ENCODE measurements at places on chromosomes 3 and 15.

GRCh38 chr15:101686718-101687117 lies 34.5 kb upstream of the TM2D3 start:
- DNase-seq: no peak

- DNase-seq: no peak
These were observed 23.0 kb downstream of the IGDCC3 start for GRCh38 chr15:65354835-65355172.

- DNase-seq: no peak
These were observed 284.4 kb downstream of the RBMS3 start for GRCh38 chr3:29565236-29565635.

- no peak for DNase-seq
These were observed 8.2 kb downstream of the AP3S2 start for GRCh38 chr15:89885611-89886010.

- no peak for DNase-seq
These were observed 20.8 kb downstream of the DMXL2 start for GRCh38 chr15:51601801-51602200.

GRCh38 chr15:78035861-78036476 lies 41.5 kb downstream of the TBC1D2B start:
- DNase-seq: no peak

DNA sequence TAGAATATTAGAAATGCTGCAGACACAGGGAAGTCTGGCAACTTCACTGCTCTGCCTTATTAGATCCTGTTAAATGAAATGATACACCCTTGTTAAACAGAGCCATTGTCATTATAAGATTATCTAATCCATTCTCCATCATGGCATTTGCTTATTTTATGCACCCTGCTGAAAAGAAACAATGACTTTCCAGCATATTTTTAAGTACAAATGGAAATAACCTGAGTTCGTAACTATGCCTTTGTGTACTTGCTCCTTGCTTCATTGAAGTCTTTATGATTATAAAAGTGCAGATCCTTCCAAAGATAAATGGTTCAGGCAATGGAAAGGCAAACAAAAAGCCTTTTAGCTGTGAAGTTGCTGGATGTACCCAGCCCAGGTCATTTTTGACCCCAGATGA lies 195.7 kb downstream of the AGBL1 start:
- DNase-seq: no peak

DNA sequence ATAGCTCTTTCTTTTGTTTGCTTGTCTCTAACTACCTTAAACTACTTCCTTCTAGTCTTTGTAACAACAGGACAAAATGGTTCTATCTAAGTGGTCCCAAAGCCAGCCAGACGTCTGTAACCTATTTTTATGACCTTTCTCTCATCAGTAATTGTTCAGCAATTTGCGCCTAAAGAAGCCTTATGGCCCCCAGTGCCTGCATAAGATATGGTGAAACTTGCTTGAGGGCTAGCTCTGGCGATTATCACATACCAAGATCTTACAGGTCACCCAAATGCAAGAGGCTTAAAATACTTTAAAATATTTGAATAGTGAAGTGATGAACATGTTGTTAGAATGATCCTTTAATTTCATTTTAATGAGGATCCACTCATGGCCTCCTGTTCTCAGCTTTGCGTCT lies 369.4 kb downstream of the SOX2 start:
- DNase-seq: no peak

DNA sequence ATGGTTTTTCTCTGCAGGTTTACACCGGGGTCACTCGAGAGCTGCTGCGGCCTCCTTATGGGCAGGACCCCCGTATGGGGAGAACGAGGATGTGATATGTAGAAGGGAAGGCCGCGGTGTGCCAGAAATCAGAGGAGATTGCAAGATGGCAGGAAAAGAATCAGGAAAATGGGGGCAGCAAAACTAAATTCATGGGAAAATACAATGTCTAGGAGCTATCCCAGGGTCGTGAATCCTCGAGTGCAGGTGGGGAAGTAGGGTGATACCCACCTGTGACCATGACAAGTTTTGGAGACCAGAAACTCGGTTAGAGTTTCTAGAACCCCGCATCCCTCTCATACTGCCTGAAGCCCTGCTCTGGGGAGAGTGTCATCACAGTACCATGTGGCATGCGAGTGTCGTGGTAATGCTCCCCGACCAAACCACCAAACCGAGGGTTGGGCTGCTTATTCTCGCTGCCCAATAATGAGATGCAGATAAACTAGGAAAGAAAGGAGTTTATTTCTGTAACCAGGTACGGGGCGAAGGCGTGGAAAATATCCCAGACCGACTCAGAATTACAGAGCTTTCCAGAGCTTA lies 781 bp downstream of the TRNT1 start:
- DNase-seq: no peak

DNA sequence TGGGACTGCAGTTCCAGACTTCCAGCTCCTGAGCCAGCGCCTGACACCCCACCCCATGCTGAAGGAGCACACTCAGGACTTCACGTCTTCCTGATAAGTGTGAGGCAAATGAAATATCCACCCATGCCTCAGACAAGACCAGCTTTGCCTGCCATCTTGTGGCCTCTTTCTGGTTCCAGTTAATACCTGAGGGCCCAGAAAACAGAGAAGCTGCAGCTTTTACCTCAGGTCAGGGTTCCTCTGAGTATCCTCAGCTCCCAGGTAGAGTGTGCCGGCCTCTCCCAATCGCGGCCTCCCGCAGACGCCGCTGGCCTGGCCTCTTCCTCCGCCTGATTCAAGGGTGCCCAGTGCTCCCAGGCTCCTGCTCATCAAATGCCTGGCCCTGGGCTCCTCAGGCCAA lies 5.1 kb upstream of the KLHL6 start:
- no peak for DNase-seq

DNA sequence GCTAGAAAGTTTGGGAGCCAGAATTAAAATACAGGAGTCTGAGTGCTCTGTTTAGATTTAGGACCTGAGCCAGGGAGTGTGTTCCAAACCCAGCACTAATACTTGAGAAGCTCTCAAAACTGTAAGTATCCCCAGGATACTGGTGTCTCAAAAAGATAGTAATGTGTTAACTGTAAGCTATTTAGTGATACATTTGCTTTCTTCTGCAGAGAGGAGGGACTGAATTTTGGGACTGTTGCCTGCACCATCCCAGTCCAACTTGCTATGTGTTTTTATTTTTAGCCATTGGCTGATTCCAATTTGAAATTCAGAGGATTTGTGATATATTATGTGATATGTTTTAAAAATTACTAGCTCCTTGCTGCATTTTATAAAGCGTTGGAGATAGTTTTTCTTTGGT lies 31.5 kb downstream of the UBE2E1 start:
- DNase-seq: no peak

GRCh38 chr15:57329582-57330367 lies 46.5 kb upstream of the CGNL1 start:
- no peak for DNase-seq

DNA sequence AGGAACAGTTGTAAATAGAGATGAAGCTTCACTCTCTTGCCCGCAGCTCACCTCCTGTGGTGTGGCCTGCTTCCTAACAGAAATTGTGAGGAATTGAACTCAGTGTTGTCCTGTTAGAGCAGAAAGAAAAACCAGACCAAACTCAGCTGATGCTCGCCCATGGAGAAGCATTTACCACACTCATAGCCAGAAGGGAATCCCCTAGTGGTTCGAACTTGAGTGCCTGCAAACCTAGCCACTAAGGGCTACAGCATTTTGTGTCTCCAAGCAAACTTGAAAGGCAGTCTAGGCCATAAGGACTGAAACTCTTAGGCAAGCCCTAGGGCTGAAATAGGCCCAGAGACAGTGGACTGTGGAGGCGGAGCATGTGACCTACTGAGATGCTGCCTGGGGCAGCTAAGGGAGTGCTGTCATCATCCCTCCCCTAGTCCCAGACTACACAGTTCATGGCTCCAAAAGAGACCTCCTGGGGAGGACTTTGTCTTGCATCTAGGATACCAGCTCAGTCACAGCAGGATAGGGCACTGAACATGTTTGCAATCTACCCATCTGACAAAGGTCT lies 44.5 kb upstream of the MCTP2 start:
- DNase-seq: no peak

- DNase-seq: no peak
These were observed 150.4 kb upstream of the ADAMTS9 start for GRCh38 chr3:64837986-64838735.

- no peak for DNase-seq
These were observed 26.3 kb upstream of the AADAC start for GRCh38 chr3:151787626-151788025.

DNA sequence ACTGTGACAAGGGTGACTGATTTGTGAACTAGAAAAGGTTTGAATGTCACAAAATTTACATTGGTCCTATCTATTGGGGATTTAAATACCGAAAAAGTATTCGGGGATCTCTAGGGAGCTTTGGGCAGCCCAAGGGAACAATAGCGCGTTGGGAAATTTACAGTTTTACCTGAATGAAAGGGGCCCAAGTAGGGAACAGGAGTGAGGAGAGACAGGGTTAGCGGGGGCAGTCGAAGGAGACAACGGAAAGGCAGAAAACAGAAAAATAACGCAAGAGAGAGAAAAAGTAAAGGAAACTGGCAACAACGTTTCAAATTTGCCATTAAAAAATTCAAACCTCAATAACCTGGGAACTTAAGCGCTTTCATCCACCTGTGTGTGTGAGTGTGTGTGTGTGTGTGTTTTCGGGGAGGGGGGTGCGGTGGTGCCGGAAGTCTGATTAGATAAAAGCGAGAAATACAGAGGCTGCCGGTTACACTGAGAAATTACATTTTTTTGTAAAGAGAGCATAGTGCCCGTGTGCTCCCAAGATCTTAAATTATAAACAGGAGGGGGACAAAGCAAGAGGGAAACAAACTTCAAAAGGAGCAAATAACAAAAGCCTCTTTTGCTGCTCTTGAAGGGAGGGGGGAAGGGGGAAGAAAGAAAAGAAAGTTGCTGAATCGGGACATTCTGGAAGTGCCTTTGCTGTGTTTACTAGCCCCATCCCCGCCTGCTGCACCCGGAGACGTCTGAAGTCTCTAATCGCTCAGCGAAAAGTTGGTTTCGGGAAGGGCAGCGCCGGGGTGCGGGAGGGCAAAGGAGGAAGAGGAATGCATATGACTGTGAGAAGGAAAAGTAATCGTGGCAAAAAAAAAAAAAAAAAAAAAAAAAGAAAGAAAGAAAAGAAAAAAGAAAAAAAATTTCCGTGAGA lies 721 bp upstream of the ZIC1 start:
- DNase-seq: no peak

DNA sequence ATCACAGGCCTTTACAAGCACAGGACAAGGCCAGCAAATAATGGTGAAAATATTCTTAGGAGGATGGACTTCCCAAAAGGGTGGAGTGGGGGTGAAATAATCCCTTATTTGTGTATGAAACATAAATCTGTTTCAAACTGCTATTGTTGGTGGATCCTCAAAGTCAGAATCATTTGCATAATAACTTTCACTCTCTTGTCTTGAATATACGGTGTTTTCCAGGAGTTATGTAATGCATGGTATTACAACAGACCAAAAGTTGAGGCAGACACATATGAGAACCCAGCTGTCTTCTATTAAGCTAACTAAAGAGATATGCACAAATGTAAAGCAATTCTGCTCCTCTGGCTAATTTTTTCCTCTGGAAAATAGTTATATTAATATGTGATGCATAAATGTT lies 57.7 kb downstream of the PRTG start:
- no peak for DNase-seq

- no peak for DNase-seq
These were observed 6.0 kb downstream of the SPATA16 start for GRCh38 chr3:173135059-173135458.

GRCh38 chr3:13717222-13717895 lies 162.5 kb downstream of the WNT7A start:
- no peak for DNase-seq

GRCh38 chr3:27533718-27534573 lies 49.8 kb upstream of the SLC4A7 start:
- DNase-seq: no peak

DNA sequence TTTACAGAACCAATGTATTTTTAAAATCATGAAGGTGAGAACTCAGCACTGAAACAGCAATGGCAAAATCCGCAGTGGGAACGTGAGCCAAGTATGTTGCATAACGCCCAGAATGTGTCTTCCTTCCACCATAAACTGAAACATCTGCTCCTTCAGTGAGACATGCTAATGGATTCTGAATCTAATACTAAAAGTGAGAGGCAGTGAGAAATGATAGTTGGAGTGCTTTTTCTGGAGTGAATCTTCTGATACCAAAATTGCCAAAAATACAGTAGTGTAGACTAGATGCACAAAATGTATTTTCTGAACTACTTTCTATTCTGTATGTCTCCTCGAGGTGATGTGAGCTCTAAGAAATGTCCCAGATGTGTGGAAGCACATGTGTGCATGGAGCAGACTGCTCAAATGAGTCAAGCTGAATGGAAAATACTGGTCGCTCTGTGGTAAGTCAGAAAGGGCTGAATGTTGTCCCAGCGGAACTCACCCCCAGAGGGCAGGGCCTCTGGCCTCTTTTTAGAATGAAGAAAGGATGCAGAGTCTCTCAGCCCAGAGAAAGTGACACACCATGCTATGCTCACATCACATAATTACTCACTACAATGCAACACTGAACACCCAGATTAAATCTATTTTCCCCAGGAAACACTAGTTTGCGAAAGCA lies 73.0 kb downstream of the ATP10A start:
- no peak for DNase-seq

GRCh38 chr3:175564363-175564762 lies 705.2 kb downstream of the NAALADL2 start:
- DNase-seq: no peak

DNA sequence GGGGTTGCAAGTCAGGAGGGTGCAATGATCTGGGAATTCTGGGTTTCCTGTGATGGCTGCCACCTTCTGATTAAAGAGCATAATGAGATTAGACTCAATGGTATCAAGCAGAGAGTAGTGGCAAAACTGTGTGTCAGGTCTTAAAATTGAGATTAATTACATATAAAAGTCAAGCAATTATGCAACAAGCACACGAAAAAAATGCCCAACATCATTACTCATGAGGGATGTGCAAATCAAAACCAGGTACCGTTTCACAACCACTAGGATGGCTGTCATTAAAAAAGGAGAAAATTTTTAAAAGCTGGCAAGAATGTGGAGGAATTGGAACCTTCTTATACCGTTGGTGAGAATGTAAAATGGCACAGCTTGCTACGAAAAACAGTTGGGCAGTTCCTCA lies 205.0 kb downstream of the OSBPL10 start:
- no peak for DNase-seq

DNA sequence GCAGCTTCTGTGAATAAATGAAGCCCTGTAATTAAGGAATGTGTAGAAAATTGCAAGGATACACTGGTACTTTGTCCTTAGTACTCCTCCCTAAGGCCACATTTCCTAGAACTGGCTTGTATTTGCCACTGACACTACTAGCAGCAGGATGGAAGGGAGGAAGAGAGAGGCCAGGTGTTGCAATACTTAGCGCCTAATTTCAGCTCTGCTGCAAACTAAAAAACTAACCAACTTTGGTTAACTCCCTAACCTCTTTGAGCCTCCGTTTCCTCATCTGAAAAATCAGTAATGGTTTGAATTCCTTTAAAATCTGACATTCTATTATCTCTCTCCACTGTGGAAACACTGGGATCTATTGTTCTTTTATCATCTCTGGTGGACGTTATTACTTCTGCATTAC lies 257.0 kb downstream of the SV2B start:
- no peak for DNase-seq

DNA sequence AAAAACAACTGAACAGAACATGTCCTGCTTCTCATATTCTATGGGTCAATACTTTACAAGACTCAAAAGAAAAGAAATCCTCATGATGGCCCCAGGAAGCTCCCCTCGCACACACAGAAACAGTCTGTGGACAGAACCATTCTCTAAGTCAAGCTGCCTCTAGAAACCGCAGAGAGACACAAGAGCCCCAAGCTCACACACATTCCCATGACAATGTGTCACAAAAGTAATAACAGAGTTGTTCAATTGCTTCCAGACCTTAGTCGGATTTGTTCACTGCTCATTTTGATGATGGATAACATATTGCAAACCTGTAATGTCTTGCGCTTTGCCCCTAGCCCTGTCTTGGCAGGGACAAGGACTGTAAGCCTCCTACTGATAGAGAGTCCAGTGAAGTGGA lies 60.9 kb downstream of the UMPS start:
- DNase-seq: no peak
